ENCODE measurements at places on chromosomes 3 and 15.

DNA sequence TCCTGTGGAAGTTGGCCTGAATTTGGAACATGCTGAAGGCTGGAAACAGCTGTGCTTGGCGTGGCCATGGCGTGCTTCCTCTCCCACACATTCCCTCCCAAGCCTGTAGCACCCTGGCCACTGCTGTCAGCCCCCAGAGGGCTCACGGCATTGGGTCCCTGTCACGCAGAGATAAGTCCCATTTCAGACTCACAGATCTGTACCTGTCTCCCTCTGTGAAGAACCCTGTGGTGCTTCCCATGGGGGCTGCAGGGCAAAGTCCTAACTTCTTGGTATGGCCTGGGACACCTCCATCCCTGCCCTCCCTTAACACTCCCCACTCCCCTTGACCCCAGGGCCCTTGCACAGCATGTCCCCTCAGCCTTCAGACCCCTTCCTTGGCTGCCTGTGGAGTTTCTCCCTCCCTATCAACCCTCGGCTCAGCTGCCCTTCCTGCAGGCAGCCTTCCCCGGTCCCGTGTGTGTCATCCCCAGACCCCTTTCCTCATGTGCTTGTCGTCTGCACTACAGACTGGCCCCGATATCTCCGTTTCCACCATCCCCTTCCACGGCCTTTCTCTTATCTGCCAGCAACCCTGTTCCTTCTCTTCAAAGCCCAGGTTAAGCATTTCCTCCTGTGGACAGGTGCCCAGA is 28.6 kb downstream of the ABTB1 start:
- no peak for DNase-seq

DNA sequence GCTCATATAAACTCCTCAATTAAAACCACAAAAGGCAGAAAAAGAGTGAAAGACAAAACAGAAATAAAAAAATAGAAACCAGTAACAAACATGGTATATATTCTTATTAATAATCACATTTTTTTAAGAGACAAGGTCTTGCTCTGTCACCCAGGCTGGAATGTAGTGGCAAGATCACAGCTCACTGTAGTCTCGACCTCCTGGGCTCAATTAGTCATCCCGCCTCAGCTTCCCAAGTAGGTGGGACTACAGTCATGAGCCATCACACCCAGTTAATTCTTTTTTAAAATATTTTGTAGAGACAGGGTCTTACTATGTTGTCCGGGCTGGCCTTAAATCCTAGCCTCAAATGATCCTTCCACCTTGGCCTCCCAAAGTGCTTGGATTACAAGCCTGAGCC is 37.1 kb downstream of the FAM240A start:
- no peak for DNase-seq

DNA sequence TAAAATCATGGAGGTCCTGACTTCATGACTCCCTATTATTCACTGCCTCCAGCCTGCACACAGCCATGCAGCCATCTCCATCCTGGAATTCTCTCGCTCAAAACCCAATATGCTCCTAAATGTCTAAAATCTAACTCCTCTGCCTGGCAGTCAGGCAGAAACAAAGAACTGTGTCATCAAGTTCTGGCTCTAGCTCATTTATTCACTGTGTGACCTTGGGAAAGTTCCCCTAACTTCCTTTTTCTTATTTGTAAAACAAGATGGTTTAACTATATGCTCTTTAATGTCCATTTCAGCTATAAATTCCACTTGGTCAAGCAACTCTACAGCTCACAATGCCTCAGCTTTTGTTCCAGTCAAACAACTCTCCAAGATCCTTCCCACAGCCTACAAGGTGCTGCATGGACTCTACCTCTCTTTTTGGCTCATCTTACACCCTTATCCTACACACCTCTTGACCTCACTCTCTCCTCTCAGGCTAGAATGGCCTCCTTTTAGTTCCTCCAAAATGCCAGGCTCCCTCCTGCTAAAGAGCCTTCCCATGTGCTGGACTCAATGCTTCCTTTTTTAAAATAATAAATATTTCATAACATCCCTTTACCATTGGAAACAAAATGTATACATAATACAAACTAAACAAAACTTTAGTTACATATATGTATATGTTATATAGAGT is 16.4 kb downstream of the PIK3CB start:
- DNase-seq, result no peak

GRCh38 chr15:67146875-67147381 is 81.5 kb downstream of the SMAD3 start:
- no peak for DNase-seq

DNA sequence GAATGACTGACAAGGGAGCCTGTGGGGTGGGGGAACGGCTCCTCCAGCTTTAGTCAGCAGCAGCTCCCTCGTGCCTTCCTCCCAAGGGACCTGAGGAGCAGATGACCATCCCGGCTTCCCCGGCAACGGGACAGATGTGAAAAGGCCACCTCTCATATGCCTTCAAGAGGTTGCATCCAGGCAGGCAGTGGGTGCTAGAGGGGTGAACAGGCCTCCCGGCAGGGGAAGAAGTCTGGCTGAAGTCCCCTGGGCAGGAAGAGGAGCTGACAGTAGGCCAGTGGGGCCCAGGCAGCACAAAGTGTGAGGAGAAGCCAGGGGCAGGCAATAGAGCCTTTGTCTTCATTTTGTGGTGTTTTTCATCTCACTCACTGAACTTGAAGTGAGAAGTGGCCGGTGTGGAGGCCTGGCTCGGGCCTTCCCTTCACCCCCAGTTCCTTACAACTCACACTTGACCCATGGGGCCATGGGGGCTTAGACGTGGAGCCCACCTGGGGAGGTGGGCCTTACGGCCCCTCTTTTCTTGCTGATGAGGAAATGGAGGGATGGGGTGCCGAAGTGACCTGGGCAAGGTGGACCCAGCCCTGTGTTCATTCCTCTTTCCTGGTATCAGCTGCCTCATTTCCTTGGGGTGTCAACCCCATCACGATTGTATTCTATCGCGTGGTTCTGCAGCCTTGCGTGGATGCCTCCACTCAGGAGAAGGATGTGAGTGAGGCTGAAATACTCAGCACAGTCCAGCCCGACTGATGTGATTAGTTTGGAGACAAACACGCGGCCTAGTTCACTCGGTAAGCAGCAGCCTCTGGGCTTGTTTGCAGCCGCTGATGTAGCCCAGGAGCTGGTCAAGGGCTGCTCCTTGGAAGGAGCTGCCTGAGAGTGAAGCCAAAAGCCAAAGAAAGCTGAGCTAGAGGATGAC is 115.5 kb upstream of the ALDH1A3 start:
- DNase-seq, result no peak

DNA sequence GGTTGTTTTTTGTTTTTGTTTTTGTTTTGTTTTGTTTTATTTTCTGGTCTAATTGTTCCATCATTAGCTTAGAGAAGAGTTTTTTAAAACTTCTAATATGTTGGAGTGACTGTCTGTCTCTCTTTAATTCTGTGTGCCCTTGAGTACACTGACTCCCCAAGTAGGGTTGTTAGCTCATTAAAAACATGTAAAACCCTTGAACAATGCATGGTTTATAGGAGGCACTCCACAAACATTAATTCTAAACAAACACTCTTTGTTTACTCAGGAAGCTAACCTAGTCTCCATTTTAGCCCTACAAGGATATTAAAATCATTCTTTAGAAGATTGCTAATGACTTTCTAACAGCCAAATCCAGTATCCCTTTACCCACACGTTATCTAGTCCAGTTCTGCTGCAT is 100.5 kb downstream of the CGGBP1 start:
- no peak for DNase-seq

DNA sequence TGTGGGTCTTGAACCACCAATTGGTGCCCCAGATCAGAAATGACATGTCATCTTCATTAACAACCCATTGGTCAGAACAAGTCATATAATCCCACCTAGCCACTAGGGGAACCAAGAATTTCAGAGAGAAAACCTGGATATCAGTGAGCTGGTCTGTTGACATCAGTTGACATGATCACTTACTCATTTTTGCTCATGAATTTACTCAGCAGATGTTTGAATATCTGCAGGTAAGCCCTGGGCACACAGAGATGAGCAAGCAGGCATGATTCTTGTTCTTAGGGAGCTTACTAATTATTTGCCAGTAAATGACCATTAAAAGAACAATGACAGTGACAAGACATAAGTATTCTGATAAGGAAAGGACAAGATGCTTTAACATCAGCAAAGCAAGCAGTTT is 64.3 kb upstream of the PLCL2 start:
- DNase-seq, result no peak

DNA sequence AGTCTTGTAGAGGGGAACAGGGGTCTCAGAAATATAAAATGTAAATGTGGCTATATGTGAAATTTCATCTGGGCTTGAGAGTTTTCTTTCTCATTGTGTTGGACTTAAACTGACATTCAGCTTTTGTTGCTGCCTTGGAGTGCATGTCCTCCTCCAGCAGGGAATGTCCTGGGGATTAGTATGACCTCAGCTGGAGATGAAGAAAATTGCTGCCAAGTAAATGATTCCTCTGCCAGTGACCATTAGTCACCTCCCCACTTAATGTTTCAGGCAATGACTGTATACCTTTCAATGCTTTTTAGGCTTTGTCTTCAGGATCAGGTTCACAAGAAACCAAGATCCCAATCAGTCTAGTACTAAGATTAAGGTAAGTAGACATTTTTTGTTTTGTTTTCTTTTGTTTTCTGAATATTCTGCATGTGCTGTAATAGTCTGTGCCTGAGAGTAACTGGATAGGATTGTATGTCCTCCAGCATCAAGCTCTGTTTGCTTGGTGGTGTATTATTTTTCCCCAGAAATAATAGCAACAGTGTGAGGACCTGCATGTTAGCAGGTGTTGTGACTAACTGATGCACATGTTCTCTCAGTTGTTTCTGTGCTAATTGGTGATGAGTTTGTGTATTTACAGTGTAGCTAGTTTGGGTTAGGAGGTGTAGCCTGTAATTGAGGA is 18.1 kb upstream of the SLC22A13 start:
- no peak for DNase-seq

- no peak for DNase-seq
Measured at GRCh38 chr15:38427380-38427779, 26.5 kb upstream of the FAM98B start.

GRCh38 chr15:60591496-60592370 is 112.8 kb upstream of the ICE2 start:
- peak; percentile 69 for DNase-seq

DNA sequence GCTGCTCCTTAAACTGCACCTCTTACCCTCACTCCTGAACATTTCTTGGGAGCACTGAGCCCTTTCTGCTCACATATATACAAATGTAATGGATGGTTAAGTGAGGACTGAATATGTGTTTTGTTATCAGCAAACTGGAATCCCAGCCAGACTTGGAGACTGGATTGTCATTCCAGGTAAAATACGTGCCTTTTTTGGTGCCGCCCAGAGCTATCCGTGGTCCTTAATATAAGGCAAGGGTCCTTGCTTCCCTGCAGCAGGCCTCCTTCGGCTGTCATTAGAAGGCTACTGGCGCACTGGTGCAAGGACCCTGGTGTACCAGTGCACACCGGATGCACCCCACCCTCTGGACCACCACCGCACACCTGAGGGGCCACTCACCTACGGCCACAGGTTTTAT is 1.1 kb upstream of the GABRB3 start:
- no peak for DNase-seq

GRCh38 chr15:45157974-45158373 is 28.2 kb downstream of the DUOX1 start:
- DNase-seq, result no peak

DNA sequence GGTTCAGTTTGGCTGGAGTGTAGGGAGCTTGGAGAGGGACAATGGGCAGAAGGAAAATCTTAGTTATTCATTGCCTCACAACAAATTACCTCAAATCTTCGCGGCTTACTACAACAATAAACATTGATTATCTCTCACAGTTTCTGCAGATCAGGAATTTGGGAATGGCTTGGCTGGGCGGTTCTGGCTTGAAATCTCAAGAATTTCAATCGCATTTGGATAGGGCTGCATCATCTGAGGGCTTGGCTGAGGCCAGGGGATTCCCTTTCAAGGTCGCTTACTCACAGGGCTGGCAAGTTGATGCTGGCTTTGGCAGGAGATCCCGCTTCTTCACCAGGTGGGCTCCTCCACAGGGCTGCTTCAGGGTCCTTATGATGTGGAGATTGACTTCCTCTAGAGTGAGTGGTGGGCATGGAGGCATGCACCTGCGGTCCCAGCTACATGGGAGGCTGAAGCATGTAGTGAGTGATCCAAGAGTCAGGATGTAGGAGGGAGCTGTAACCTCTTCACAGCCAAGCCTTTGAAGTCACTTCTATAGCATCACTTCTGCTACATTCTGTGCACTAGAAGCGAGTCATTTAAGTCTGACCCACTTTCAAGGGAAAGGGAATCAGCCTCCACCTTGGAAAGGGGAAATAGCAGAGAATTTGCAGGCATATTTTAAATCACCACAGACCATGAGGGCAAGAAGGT is 63.1 kb downstream of the CDC25A start:
- DNase-seq, result peak; percentile 24

DNA sequence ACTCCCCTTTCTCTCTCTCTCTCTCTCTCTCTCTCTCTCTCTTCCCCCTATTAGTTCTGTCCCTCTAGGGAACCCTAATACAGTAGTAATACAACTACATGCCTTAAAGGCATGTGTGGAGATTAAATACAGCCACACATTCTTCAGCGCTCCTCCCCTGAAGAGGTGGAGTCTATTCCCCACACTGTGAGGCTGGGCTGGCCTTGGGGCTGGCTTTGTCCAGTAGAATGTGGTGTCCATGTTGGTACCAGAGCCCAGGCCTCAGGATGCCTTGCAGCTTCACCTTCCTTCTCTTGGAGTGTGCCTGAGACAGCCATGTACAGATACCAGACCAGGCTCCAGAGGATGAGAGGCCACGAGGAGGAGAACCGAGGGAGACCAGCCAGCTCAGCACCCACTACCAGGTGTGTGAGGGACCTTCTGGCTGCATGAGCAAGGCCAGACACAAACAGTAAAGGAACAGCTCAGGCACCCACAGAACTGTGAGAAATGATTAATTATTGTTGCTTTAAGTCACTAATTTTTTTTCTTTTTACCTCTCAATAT is 10.7 kb downstream of the SLC6A20 start:
- no peak for DNase-seq

- DNase-seq, result no peak
Measured at GRCh38 chr3:130870423-130870822, 23.5 kb upstream of the ATP2C1 start.

DNA sequence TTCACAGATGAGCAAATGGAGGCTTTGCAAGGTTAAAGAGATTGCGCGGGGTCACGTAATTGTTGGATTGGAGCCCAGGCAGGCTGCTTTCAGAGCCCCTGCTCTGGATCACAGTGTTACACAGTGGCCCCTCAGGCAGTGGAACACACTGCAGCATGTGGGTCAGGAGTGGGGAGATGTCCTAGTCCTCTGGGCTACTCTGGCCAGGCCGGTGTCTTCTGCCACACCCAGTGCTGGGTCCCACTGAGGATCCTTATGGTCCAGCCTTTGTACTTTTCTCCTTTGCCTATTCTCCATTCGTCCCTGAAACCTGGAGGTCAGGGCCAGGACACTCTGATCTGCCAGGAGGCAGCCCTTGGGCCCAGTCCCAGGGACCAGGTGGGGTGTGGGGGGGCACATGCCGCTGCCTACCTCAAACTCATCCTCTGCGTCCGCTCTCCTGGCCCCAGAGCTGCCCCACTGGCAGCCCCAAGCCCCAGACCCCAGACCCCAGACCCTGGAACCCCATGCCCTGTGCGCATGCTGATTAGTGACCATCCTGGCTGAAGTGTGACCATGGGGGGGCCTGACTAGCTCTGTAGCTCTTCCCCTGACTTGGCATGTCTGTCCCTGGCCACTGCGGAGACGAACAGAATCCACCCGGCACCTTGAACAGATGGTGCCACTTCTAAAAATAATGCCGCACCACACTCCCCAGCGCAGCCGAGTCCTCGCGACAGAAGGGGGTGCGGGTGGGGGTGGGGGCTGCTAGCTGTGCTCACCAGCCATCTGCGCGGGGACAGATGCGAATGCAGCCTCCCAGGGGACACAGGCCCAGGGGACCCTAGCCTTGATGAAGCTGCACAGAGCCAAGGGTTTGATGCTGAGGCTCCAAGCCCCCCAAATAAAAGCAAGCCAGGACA is 41.6 kb downstream of the ATP2B2 start:
- DNase-seq, result no peak
